Activated CD8-positive, alpha-beta memory T cell treated with anti-CD3 and anti-CD28 coated beads for 24 hours (primary cell): ENCODE measurements at places on chromosomes 6 and 20.

GRCh38 chr20:4465212-4465611 lies 256.5 kb upstream of the PRND start:
- no peak for DNase-seq

- no peak for DNase-seq
Observed at GRCh38 chr6:158773581-158774449, 45.4 kb downstream of the EZR start.

- no peak for DNase-seq
Observed at GRCh38 chr6:139758209-139758611, 383.8 kb upstream of the CITED2 start.

DNA sequence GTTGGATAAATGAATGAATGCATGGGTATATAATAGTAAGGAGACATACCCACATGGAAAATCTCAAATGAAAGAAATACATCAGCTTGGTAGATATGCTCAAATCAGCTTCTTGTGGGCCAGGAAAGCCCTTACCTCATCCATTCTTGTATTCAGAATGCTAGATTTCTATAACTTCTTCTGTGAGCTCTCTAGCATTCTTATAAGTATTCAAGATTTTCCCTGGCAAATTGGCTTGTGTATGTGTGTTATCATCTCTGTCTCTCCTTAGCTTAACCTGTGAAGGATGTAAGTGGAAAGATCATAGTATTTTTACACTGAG lies 100.8 kb downstream of the OR2B2 start:
- no peak for DNase-seq

DNA sequence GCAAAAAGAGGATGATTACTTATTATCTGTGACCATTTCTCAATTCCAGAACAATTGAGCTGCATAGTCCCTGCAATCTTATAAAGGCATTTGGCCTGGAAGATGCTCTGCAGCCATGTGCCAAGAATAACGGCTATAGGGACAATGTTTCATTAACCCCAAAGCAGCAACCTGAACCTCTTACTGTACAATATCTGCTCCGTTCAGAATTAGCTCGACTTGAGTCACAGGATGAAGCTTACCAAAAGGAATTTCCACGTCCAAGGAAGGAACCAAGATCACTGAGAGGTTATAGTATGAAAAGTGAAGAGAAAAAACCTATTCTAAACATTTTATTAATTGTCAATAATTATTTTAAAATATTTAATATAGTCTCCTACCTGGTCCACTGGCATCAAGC lies 167.3 kb upstream of the GMDS start:
- no peak for DNase-seq

DNA sequence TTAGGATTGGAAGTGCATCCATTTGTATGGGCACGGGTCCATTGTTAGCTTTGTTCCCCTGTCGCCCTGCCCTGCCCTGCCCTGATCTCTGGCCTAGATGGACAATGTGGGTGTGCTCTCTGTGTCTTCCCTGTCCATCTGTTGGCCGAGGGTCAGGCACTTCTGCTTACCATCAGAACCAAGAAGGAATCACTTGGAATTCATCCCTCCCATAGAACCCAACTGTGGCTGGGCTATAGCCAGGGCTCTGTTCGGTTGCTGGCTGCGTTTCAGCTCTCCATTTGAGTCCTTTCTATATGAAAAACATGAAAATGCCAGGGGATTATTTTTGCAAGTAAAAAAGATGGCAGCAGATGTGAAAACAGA lies 26.6 kb upstream of the TULP4 start:
- DNase-seq, result no peak

GRCh38 chr20:43959920-43960227 lies 45.2 kb downstream of the TOX2 start:
- peak; percentile 57 for DNase-seq

GRCh38 chr6:88599571-88599970 lies 363.8 kb downstream of the RNGTT start:
- no peak for DNase-seq

DNA sequence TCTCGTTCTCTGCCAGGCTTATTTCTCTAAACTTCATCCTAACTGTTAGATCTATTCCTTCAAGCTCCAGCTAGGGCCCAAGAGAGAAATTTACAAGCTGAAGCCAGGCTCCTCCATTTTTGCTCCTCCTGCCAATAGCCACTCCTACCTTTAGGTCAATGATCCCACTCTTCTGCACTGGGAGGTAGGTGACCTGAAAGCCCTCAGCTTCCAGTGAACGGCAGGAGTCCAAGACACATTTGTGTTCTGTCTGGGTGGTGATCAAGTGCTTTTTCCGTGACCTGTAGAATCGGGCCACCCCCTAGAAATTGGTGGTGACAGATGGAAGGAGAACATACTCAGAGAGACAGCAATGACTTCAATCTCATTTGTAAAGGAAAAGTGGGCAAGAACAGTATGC lies 8.9 kb downstream of the NFS1 start:
- peak; percentile 11 for DNase-seq

GRCh38 chr6:108793516-108794251 lies 54.5 kb upstream of the ARMC2 start:
- DNase-seq, result no peak

DNA sequence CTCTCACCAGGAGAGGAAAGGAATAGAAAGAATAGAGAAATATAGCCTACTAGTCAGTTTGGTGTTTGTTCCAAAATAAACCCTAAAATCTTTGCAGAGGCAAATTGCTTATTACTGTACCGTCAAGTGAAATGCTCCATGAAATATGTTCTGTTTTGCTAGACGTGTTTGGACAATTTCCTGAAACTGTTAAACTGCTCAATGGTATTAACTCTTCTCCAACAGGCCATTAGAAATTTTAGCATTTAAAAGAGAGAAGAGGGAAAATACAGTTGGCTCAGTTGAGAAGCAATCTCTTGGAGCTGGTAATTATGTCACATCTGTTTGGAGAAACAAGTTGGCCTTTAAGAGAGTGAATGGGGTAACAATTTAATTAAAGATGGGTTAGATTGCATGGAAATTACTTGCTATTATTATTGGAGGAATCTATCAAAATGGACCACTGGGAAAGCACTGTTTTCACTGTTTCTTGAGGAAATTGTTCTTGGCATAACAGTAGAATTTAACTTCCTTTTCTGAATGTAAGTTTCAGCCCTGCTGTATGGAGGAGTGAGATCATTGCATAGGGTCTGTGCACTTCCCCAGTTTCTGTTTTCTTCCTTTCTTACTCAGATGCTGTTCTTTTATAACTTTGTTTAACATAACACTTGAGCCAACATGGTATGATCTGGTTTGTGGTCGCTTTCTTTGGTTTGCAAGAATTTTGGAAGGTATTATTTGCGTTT lies 373.6 kb downstream of the PLCB1 start:
- DNase-seq, result no peak

- DNase-seq, result no peak
Observed at GRCh38 chr6:148934961-148935360, 188.1 kb downstream of the UST start.

GRCh38 chr20:16003310-16003709 lies 569.9 kb downstream of the KIF16B start:
- no peak for DNase-seq

- DNase-seq, result no peak
Observed at GRCh38 chr6:39251406-39251805, 22.1 kb upstream of the KCNK5 start.

DNA sequence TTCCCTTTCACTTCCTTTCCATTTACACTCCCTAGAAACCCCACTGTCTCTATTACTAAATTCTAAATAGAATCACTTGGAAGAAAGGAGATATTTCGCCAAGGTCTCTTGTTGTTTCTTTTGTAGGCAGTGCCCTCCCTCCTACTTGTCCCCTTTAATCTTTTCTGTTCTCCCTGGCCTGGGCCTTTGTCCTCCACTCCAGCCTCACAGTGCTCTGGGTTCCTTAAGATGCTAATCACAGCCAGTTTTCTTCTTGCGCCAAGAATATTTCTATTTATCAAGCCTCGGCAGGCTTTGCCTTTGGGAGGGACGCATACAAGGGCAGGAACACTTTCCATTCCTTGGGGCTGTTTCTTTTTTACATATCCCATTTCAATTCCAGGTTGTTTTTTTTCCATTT lies 520.6 kb upstream of the CHD6 start:
- no peak for DNase-seq

- no peak for DNase-seq
Observed at GRCh38 chr20:49890471-49891361, 24.6 kb downstream of the SPATA2 start.

GRCh38 chr6:118683881-118684872 lies 32.8 kb upstream of the CEP85L start:
- no peak for DNase-seq

DNA sequence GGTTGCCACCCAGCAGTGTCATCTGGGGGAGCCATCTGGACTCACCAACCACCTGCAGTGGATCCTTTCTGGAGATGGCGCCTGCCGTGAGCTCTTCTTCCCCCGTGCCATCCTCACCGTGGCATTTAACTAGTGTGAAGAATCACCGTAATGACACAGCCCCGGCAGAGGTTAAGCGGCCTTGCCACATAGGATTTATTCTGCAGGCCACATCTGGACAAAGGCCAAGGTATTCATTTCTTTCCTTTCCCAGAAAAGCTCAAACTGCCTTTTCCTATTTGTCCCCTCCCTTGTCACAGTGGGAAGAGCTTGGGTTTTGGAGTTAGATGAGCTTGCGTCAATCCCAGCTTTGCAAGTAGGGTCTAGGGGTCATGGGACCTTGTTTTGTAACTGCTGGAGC lies 88.4 kb downstream of the PXDC1 start:
- no peak for DNase-seq

- no peak for DNase-seq
Observed at GRCh38 chr20:12966468-12967085, 42.2 kb upstream of the SPTLC3 start.

DNA sequence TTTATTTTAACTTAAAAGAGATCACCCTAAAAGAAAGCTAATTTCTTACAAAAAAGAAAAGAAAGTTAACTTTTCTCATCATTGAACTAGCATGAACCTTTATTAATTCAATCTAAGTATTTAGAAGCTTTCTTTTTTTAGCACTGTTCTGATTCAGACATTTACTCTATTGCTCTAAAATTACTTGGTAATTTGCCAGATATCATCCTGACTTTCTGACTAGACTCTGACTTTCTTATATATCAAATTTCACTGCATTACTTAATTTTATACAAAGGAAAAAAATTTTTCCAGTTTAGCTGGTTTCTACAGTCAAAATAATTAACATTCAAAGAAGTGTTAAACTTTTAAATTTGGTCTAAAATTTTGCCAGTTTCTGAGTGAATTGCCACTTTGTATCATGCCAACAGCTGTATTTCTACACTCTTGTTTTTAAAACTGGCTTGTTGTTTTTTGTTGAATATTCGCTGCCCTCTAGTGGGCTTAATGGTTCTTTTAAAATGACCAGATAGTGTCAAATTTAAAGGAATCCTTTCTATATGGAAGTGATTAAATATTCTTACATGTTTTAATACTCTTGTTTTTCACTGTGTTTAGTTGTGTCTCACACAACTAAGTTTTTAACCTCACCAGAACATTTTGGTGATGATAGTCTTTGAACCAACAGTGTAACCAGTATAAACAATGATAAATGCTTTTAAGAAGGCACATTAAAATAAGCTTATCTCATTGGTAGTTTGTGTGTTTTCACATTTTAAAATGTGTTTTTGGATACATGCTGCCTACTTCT lies 102.0 kb downstream of the POPDC3 start:
- no peak for DNase-seq

DNA sequence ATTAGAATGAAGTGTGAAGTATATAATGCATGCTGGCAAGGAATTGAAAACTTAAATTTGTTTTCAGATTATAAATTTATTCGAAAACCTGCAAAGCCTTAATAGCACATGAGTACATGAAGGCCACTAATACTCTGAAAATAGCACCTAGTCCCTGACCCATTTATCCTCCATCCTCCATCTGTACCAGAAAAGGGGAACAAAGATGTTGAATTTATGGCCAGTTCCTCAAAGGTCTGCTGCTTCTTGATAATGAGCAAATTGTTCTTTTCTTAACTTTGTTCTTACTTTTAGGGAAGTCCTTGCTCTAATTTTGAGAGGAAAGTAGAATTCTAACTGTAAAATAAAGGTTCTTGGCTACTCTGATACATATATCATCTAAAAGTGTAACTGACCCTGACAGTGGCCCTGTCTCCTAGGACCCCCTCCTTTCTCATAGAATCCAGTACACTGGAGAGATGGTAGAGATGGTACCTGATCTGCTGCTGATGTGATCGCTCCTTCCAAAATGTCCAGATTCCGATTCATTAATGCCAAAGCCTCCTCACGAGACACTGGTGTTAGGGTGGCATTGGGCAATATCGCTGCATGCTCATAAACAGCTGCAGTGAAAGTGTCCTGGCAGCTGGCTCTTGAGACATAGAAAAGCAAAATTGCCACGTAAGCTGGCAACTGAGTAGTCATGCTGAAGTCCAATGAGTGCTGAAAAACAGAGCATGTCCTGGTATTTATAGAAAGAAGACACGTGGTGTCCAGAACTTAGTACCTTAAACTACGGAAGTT lies at the start of gene VNN1:
Gene VNN1 (minus strand): TSS at position 704 of the 783 bp plus-strand sequence. CDS start 20 bp downstream, at position 684.
- no peak for DNase-seq

DNA sequence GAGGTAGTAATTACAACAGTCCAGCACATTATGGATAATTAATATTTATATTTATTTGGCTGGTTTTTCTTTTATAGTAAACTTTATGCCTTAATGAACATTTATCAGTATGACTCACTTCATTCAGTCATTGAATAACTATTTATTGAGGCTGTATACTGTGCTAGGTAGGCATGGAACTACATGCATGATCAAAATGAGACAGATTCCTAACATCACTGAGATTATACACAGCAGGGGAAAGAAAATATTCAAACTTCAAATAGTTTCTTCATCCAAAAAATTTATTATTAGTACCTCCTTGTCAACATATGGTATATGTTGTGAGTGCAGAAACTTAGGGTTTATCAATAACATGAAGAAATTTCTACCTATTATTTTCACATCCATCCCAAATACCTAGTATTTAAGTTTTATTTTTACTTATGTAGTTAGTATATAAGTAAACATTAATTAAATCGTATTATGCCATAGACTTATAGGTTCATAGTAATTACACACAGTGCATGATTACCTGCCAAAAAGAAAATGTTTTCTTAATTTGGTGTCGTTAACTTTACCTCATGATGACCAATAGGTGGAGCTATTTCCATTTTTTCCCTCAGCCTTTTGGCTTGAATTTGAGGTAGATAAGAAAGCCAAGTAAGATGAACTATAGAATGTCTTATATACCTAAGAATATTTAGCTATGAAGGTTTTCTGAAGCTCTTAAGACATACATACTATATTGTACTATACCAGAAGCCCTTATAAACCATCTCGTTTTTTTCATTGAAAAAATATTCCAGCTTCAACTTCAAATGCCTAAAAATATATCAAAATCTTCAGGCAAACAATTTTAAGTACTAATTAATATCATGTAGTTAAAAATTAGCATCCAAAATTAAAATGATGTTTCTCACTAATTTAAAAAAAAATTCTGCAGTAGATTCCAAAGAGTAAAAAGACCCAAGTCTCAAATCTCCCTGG lies 12.5 kb upstream of the TMEM30A start:
- DNase-seq, result no peak

GRCh38 chr6:116010790-116011401 lies 49.8 kb downstream of the FRK start:
- peak; percentile 59 for DNase-seq

GRCh38 chr20:50992733-50993457 lies 30.0 kb downstream of the KCNG1 start:
- DNase-seq, result peak; percentile 59
